HL-60 (cell line): ENCODE measurements at places on chromosomes 11 and 22.

DNA sequence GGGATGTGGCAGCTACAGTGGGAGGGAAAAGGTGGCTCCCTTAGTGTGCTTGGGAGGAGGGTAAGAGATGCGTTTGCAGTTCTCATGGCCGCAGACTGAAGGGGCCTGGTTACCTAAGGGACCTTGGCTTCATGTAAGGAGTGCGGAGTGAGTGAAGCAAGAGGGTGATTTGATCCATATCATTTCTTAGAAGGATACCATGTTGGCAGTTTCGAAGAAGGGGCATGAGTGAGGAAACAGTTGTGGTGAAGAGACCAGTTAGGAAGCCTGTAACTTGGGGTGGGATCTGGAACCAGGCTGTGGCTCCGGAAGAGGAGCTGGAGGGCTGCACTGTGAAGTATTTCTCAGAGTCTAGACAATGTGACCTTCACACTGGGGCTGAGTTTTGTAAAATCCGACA is 45.0 kb downstream of the ST3GAL4 start:
- DNase-seq, result no peak

DNA sequence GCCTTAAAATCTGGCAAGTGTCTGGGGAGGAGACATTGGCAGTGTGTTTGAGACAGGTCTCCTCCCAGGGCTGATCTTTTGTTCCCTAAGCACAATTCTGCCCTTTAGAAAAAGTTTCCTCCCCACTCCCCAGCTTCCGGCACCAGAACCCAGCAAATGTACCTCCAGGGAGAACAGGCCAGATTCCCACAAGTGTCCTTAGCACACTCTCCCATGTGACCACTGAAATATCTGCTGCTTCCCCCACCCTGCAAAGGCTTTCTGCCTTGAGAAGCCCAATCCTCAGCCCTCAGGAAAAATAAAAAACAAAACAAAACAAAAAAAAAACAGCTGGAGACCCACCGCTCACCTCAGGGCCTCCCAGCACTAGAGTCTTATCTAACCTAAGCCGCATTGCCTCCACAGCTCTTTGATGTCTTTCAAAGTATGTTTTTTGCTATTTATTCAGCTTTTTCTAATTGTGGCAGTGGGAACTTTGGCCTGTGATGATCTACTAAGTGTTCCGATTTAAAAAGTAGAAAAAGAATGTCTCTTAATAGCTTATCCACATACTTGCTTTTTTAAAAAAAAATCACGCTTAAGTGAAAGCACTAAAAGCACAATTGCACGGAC is 29.0 kb upstream of the FBLN1 start:
- DNase-seq, result no peak

DNA sequence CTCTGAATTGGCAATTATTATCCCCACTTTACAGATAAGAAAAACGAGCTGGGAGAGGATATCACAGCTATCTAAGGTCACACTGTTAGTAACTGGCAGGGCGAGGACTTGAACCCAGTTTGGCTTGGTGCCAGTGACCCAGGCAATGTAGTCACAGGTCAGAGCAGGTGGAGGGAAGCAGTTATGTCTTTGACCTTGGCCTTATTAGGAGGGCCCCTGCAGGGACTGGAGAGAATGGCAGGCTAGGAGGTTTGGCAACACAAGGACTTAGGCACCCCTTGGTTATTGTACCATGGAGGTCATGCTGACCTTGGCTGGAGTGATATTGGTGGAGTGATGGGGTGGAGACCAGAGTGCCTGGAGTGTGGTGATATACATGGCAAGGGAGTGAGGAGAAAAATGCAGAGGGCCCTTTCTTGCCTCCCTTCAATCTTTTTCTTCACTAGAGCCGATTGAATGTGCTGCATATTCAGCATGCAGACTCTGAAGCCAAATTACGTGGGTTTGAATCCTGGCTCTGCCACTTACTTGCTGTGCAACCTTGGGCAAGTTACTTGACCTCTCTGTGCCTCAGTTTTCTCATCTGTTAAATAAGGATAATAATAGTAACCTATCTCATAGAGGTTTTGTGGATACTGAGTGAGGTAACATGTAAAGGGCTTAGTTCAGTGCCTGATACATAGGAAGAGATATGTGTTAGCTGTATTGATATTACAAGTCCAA is 92.7 kb upstream of the TBCEL start:
- DNase-seq, result no peak

DNA sequence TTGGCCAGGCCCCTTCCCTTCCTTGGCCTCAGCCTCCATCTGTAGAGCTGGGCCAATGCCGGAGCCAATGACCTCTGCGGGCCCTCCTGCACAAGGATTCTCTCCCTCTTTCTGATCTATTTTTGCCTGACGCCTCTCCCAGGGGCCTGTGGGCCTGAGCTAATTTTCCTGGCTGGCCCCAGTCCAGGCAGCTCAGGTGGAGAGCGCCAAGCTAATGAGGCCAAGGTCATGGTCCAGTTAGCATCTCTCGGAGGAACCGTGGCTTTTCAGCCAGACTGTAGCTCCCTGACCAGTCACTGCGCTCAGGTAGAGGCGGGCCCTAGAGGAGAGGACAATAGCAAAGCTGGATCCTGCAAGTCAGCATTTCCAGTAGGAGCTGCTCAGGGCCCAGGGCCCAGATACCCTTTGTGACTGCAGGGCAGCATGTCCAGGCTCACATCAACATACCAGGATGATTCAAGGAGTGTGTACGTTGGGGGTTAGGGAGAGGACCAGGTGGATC is 43.5 kb downstream of the APOL3 start:
- no peak for DNase-seq

DNA sequence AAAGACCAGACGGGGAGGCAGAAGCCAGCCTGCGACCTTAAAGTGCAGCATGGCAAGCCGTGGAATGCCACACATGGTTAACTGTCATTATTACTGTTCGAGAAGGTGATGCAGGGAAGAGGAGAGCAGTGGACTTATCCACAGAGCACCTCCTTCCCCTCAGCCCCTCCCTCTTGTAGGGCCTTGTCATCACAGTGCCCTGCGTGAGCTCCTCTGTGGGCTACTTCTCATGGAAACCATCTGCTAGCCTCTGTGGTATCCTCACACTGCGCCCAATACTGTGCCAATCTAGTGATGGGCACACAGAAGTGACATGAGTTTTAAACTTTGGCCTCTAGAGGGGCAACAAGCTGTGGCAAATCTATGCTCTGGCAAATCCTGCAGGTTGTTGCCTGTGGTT is 18.2 kb upstream of the CCDC134 start:
- DNase-seq, result no peak

DNA sequence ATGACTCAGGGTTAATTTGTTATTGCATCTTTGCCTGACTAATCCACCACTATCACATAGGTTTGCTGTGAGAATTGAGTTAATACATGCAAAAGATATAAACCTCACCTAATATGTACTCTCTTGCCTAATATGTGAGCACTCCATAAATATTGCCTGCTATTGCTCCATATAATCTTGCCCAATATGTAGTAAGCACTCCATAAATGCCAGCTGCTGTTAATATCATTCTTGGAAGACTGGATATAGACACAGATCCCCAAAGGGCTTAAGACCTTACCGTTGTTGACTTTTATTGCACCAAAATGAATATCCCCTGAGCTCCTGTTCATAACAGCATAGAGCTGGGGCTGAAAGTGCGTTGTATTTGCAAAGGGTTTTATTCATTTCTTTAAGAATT is 27.0 kb upstream of the LRRC55 start:
- no peak for DNase-seq

DNA sequence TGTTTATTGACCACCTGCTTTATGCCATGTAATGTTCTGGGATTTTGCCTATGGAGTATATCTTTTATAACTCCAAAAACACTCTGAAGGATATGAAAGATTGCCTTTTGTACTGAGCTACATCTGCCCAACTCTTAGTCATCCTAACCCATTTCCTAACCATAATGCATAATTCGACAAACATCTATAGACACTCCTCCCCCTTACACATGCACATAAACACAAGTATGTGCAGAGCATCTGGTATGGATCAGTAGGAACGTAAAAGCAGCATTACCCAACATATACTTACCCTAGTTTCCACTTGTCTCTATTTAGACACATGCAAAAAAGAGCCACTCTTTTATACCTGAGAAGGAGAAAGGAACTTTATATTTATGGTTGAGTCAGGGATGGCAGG is 272.8 kb downstream of the FAM76B start:
- DNase-seq, result no peak

DNA sequence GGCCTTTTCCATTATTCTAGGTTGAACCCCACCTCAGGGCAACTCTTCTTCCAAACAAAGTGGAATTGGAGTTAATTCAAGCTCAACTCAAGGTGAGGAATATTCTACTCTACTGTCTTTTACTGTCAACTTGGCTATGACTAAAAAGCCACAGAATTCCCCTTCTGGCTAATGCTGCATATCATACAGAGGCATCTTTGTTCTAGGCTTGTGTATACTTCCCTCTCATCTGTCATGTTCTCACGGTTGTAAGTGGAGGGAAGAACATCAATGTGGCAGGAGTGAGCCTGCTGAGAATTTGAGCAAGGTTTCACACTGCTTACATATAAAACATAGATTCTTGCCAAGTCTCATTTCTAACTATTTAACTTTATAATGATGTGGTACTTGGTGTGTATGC is 921.4 kb upstream of the CNTN5 start:
- DNase-seq, result no peak

DNA sequence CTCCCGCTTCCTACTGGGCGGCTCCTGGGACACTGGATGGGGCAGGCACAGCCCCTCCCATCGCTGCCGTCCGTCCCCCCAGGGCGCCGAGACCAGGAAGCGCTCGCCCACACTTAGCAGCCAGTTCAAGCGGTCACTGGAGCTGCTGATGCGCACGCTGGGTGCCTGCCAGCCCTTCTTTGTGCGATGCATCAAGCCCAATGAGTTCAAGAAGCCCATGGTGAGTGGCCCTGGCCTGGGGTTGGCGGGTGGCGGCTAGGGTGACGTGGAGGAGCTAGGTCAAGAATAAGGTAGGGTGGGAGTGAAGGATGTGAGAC is 44.6 kb downstream of the MYO7A start:
- DNase-seq, result no peak

DNA sequence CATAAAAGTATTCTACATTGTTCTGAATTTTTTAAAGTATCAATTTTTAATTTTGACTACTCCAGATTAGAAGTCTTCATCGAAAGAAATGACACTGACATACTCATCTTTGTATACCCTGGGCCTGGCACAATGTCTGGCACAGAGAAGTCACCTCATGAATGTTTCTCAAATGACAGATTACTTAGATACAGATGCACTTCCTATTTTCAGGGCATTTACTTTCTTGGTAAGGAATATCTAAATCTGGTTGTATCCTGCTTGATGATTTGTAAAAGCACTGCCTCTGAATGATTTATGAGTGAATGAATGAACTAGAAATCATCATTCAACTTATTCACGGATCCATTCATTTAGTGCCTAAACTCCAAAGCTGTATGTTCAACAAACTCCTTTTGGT is 1784.7 kb downstream of the LRRC4C start:
- DNase-seq, result no peak

GRCh38 chr11:93192163-93192562 is 5.6 kb downstream of the SLC36A4 start:
- no peak for DNase-seq

DNA sequence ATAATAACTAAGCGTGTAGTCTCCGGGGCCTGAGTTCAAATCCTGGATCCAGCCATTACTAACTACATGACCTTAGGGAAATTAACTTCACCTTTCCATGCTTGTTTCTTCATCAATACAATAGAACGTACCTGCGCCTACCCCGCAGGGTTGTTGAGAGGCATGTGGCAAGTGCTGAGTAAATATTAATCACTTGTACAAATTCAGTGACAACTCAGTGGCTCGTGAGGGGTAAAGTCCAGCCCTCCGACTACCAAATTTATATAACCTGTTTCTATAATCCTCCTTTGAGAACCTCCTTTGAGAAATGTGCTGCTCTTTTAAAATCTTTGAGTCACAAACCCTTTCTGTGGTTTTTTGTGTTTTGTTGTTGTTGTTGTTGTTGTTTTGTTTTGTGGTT is 49.8 kb downstream of the FEZ1 start:
- DNase-seq, result no peak

- DNase-seq, result no peak
Observed at GRCh38 chr22:27097506-27097905, 440.1 kb downstream of the MIAT start.

GRCh38 chr22:45689211-45689610 is 17.6 kb downstream of the ATXN10 start:
- DNase-seq, result no peak

GRCh38 chr11:15594607-15595006 is 479.9 kb downstream of the INSC start:
- no peak for DNase-seq

GRCh38 chr11:81497202-81497804 is 1236.4 kb downstream of the FAM181B start:
- peak; percentile 17 for DNase-seq
